Activated naive CD8-positive, alpha-beta T cell treated with anti-CD3 and anti-CD28 coated beads for 36 hours (primary cell): ENCODE measurements at places on chromosomes 4 and X. TPM values are rescaled to one million over a fixed set of nuclear protein-coding genes. Genes with fewer than 3 reads are reported as not detected.

Gene RPS6KA6
- total RNA-seq: 0.33 TPM

Gene TEX28
- total RNA-seq: not detected

GRCh38 chr4:26964994-26965393, 104.4 kb downstream of the STIM2 start:
- H3K4me1 ChIP-seq: peaks cover 42% of the 10 kb centered on the region
- H3K36me3 ChIP-seq: peaks cover 41% of the 10 kb centered on the region
- no peak for DNase-seq
- no peaks in the 10 kb centered on the region for H3K27me3 ChIP-seq
- no peak overlapping the region for H3K4me3 ChIP-seq

DNA sequence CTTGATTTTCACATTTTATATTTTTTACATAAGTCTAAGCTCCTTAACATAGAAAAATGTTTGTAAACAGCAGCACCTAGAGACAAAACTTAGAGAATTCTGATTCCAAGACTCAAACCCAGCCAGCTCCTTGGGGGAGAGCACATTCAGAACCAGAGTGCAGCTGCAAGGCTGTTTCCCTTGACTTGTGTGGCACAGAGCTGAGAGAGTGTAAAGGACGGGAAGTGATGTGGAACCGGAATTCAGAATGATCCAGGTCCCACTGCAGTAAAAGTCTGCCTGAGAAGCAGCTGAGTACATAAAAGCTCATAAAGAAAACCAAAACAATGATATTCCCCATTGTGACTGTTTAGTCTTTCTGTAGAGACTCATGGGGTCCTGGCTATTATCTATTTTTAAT, 713.8 kb downstream of the RAB28 start:
- no peak for DNase-seq
- H3K27ac ChIP-seq: no peak overlapping the region
- no peak overlapping the region for H3K4me3 ChIP-seq
- no peaks in the 10 kb centered on the region for H3K4me1 ChIP-seq
- H3K27me3 ChIP-seq: peaks cover 13% of the 10 kb centered on the region
- no peaks in the 10 kb centered on the region for H3K36me3 ChIP-seq

GRCh38 chr4:41281038-41281634, 24.4 kb downstream of the UCHL1 start:
- H3K36me3 ChIP-seq: no peaks in the 10 kb centered on the region
- H3K27ac ChIP-seq: no peak overlapping the region
- H3K4me1 ChIP-seq: no peaks in the 10 kb centered on the region
- peak; percentile 4 for DNase-seq
- H3K27me3 ChIP-seq: peaks cover 13% of the 10 kb centered on the region

DNA sequence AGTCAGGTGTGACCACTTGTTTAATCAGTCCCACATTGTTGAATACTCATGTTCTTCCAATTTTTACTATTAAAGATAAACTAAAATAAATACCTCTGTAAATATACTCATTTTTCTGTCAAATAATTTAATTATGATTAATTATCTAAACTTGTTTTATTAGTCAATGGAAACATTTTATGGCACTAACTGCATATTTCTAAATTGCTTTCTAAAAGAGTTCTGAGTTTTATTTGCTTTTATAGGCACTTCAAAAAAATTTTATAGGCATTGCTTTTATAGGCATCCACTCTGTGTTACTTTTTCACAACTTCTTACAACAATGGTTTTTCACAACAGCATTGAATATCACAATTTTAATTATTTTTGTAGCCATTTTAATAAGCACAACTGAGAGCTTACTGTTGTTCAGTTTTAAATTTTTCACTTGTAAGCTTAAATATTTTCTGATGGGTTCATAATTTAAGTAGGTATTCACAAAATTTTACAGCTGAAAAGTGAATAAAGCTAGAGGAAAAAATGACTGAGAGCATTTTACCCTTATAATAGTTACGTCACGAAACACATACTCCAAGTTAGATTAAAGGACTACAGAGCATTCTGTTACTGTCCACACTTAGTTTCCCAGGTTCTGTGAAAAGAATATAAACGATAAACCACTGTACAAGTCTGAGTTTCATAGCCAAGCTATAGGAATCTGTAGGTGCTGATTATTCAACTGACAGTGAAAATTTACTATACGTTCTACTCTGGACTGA, 140.8 kb upstream of the ETNPPL start:
- DNase-seq: no peak
- H3K27ac ChIP-seq: no peak overlapping the region
- no peaks in the 10 kb centered on the region for H3K4me1 ChIP-seq
- no peaks in the 10 kb centered on the region for H3K36me3 ChIP-seq
- no peaks in the 10 kb centered on the region for H3K27me3 ChIP-seq

DNA sequence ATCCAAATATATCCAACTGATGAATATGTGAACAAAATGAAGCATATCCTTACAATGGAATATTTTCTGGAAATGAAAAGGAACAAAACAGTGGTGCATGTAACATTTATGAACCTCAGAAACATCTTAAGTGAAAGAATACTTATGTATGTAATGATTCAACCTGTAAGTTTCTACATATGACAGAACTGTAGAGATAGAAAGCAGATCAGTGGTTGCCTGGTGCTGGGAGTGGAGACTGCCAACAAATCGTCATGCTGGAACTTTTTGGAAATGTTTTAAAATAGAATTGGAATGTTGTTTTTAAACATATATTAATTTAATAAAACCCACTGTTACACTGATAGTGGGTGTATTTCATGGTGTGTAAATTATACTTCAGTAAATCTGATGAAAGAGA, 667.5 kb downstream of the RAPGEF2 start:
- no peaks in the 10 kb centered on the region for H3K4me1 ChIP-seq
- no peaks in the 10 kb centered on the region for H3K27me3 ChIP-seq
- peaks cover 1% of the 10 kb centered on the region for H3K36me3 ChIP-seq
- H3K27ac ChIP-seq: no peak overlapping the region
- DNase-seq: no peak
- H3K4me3 ChIP-seq: no peak overlapping the region

- H3K4me3 ChIP-seq: no peak overlapping the region
- no peaks in the 10 kb centered on the region for H3K36me3 ChIP-seq
- DNase-seq: no peak
- no peaks in the 10 kb centered on the region for H3K4me1 ChIP-seq
- H3K27ac ChIP-seq: no peak overlapping the region
These were observed 112.6 kb upstream of the FAM9A start for GRCh38 chrX:8913655-8914409.

DNA sequence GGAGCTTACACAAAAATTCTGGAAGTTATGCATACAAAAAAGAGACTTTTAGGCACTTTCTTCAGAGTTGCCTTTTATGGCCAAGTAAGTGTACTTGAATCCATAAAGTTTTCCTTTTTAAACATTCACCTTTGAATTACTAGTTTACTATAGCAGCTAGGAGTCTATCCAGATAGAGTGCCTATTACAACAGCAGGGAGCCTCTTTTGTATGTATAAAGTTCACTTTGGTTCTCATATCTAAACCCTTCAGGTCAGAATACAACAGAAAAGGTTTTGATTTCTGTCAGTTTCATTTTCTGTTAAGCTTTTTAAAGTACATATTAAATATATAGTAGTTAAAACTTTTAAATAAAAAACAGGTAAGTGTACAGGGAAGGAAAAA, 51.4 kb upstream of the IL13RA1 start:
- H3K27me3 ChIP-seq: no peaks in the 10 kb centered on the region
- no peak overlapping the region for H3K4me3 ChIP-seq
- peaks cover 1% of the 10 kb centered on the region for H3K4me1 ChIP-seq
- H3K27ac ChIP-seq: no peak overlapping the region
- no peaks in the 10 kb centered on the region for H3K36me3 ChIP-seq
- no peak for DNase-seq
